ENCODE measurements at places on chromosomes 5 and 9.

DNA sequence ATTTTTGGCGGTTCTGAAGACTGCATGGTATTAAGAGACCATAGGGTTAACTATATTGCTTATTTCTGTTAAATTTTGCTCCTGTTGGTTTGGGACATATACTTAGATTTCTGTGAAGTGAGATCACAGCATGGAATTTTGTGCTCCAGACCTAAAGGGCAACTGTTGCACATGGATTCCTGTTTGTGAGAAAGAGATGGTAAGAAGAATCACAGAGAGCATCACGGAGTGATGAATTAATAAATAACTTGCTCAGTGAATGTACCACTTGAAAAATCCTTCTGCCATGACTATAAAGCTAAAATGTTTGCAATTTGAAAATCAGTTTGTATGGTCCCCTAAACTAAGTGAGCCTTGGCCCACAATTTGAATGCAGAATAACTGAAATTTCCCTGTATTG, 4.5 kb downstream of the PSAT1 start:
- DNase-seq = no peak

- DNase-seq = no peak
Observed at GRCh38 chr5:53027913-53028312, 38.8 kb downstream of the ITGA2 start.

DNA sequence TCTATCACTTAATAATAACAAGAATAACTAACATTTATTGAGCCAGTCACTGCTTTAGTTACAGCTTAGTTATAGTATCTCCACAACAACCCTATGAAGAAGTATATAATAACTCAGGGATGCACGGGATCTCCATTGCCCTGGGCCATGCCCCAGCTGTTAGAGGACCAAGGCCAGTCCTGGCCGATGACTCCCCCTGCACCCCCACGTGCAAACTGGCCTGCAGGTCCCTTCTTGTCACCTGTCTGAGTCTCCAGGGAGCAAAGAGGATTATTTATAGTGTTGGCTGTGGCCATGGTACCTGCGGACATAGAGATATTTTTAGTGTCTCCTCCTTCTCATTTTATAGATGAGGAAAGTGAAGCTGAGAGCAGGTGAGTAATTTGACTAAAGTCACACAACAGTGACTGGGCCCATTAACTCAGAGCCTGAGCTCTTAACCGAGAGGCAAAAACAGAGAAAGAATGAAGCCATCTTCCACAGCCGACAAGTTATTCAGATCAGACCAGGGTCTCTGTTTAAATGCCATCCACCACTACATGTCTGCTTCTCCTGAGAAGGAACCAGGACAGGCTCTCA, 94.4 kb downstream of the TMEM215 start:
- DNase-seq = no peak

DNA sequence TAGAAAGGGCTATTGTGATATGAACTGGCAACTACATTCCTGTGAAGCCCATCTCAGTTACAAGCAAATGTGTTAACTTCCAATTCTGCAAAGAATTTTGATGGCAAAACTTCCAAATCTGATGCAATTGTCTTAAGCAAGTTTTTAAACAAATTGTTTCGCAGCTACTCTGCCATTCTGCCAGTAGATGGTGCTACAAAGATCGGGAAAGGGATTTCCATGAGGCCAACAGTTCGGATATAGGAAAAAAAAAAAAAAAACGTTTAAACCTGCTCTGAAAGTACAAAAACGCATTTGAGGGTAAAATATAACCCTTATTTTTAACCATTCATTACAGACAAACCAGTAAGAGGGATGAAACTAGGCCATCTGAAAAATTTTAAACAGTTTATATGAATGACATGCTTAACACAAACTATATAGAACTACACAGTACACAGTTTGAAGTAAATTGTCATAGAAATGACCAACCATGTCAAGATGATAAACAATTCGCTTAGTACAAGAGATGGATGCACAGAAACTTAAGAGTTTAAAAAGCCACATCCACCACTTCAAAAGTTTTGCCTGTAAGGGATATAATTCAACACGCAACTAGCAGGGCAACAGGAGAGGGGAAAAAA, 2.2 kb downstream of the HNRNPA0 start:
- no peak for DNase-seq

DNA sequence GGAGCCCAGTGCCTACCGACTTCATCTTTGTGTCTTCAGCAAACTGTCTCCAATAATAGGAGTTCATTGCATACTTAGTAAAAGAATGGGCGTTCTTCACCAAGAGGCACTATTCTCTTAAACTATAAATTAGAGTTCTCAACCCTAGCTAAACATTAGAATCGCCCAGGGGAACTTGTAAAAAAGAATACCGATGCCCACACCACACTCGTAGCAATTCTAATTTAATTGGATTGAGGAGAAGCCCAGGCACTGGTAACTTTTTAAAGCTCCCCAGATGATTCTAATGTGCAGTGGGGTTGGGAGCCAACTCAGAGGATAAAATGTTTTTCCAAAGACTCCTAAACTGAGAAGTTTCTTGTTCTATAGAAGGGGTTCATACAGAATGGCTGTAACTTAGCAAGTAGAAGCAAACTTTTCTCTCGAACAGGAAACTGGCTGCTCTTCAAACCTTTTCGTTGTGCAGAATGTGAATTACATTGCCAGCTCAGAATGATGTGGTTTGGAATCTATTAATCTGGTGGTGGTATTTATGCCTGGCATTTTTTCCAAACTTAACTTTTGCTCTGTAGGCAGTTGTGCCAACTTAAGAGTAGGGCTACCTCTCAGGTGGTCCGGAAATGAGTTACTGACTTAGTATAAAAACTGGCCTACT, 26.4 kb upstream of the NFIB start:
- DNase-seq = peak; percentile 35

DNA sequence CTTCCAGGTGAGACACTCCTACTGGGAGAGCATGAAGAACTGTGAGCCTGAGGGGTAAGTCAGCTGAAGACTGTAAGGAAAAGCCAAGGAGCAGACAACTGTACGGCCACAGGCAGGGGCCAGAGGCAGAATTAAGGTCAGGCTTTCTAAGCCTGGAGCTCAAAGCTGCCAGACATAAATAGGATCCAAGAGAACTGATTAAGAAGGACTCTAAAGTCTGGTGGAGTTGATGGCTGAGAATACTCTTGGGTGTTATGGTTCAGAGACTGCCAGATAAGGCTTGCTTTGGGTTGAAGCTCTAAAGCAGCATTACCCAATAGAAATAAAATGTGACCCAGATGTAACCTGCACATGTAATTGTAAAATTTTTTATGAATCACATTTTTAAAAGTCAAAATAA, 12.2 kb downstream of the PDE8B start:
- no peak for DNase-seq

GRCh38 chr9:93185266-93186214, 1.6 kb downstream of the WNK2 start:
- no peak for DNase-seq
